ENCODE measurements at places on chromosomes 5 and 9. TPM values are rescaled to one million over a fixed set of nuclear protein-coding genes. Genes with fewer than 3 reads are reported as not detected.
A peak's percentile ranks its signal among the peaks of the same experiment; 100 is the strongest.

- no peak overlapping the region for H3K4me3 ChIP-seq
- H3K4me1 ChIP-seq: no peaks in the 10 kb centered on the region
- no peaks in the 10 kb centered on the region for H3K36me3 ChIP-seq
- peaks cover 9% of the 10 kb centered on the region for H3K27me3 ChIP-seq
- H3K27ac ChIP-seq: no peak overlapping the region
Observed at GRCh38 chr9:126939821-126940221, 25.2 kb downstream of the RALGPS1 start.

GRCh38 chr5:173729079-173729765, 112.8 kb upstream of the BOD1 start:
- H3K27ac ChIP-seq: no peak overlapping the region
- no peak overlapping the region for H3K4me3 ChIP-seq
- H3K27me3 ChIP-seq: no peaks in the 10 kb centered on the region
- H3K36me3 ChIP-seq: no peaks in the 10 kb centered on the region
- H3K4me1 ChIP-seq: peaks cover 3% of the 10 kb centered on the region

GRCh38 chr9:135474915-135475314, 4.7 kb upstream of the PPP1R26 start:
- no peak overlapping the region for H3K27ac ChIP-seq
- DNase-seq: peak; percentile 77
- no peaks in the 10 kb centered on the region for H3K27me3 ChIP-seq

GRCh38 chr5:159061834-159062474, 37.8 kb downstream of the EBF1 start:
- no peak overlapping the region for H3K4me3 ChIP-seq
- no peak for DNase-seq
- no peaks in the 10 kb centered on the region for H3K36me3 ChIP-seq
- H3K27me3 ChIP-seq: peaks cover 5% of the 10 kb centered on the region
- H3K4me1 ChIP-seq: no peaks in the 10 kb centered on the region
- H3K27ac ChIP-seq: no peak overlapping the region

The PCDHB7 gene
- not detected for polyA plus RNA-seq
